Hematopoietic multipotent progenitor cell treated with erythropoietin and hydrocortisone succinate and interleukin-3 and kit ligand, for 17 days (in vitro differentiated cells): ENCODE measurements at places on chromosomes 12 and 14.

GRCh38 chr12:91824991-91825390 is 320.7 kb downstream of the BTG1 start:
- no peak for DNase-seq

DNA sequence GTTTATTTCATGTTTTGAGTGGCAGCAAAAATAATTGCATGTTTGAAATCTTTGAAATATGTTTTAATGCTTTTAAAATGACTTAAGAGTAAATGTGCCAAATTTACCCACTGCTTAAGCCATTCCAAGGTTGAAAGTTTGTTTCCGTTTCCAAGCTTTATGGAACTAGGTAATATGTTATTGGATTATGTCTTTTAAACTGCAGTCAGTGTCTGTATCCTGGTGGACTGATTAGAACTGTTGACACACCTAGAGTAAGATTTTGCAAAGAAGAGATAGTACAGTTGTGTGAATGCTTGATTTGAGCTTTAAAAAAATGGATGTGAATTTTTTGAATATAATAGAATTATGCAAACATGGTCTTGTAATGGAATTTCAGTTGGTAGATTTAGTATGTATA is 135.1 kb downstream of the DERA start:
- DNase-seq: no peak

- no peak for DNase-seq
Observed at GRCh38 chr14:98143566-98143965, 1128.4 kb downstream of the BCL11B start.

DNA sequence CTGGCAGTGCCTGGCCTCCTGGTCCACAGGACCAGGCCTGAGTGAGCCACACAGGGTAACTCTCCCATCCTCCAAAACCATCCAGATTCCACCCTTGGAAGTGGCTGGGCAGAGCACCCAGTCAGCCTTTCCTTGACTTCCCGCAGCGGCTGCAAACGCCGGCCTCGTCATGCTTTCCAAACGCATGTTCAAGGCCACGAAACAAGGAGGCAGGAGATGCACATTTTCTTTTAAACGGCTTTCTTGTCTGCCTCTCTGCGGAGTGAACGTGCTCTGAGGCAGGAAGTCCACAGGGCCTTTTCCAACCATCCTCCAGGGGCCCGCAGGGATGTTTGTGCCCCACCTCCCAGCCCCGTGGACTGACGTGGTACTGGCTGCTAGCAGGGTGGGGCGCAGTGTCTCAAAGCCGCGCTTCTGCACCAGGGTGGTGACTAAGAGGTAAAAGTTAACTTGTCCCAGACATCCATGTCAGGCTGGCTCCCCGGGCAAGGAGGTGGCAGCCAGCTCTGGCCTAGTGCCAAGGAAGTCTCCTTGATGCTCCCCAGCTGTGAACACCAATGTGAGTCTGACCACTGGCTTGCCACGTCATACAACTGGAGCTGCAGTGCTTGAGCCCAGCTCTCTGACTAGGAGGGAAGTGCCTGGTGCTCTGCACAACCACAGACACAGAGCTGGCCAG is 45.0 kb downstream of the KCNA5 start:
- no peak for DNase-seq

- DNase-seq: no peak
Observed at GRCh38 chr14:69680297-69680696, 68.9 kb downstream of the SUSD6 start.

GRCh38 chr14:89537911-89538310 is 120.9 kb upstream of the FOXN3 start:
- no peak for DNase-seq
